ENCODE measurements at places on chromosomes 16 and 17.

DNA sequence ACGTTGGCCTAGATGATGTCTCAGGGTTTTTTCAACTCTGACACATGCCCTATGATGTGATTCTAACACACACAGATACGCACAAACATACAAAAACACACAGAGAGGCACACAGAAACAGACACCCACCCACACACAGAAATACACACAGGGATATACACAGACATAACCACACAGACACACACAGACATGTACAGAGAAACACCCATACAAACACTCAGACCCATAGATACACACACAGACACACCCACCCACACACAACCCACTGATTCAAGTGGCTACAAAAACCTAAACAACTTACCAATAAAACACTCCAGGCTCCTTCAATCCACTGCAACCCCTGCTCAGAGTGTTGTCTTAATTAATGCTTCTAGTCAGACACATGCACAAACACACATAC, 244.6 kb upstream of the CCL2 start:
- no peak for DNase-seq

GRCh38 chr17:6352801-6353560, 81.9 kb downstream of the AIPL1 start:
- DNase-seq, result no peak

DNA sequence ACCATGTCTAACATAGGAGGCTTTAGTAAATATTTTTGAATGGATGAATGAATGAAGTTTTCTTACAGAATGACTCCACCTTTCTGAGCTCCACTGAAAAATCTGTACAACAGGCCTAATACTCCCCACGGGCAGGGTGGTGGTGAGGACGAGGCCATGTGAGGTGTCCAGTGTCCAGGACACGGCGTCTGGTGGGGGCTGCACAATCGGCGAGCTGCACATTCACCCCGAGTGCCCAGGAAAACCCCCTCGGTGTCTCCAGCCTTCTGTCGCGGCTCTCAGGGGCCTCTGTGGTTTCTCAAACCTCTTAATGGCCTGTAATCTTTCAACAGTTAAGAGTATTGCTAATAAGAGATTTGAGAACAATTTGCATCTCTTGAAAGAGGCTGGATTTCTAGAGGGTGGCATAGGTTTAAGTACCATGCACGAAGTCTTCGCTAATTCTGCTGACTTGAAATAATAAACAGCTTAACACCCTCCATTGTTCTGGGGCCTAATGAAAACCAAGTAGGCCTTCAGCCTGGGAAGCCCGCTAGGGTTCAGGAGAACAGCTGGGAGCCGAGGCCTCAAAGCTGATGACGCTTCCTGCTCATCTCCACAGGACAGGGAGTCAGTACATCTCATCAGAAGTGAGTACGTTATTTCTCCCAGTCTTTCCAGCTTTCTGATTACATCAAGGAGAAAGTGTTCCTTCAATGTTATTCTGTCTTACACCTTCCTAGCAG, 304.6 kb upstream of the FOXF1 start:
- DNase-seq, result no peak

GRCh38 chr17:6501359-6501758, 55.0 kb downstream of the PITPNM3 start:
- DNase-seq, result no peak

DNA sequence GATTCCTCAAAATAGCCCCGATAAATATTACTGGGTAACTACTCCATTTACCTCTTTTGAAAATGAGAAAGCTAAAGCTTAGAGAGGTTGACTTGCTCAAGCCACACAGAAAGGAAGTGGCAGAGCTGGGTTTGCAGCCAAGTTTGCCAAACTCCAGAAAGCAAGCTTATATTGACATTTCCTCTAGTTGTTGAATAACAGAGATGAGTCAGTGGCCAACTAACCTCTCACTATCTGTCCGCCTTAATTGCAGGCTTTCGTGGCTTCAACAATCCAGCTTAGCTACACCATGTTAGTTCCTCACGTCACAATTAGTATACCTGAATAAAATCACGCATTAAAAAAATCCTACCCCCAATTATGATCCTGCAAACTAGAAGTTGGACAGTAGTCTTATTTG, 151.7 kb downstream of the CNTNAP4 start:
- DNase-seq, result no peak

DNA sequence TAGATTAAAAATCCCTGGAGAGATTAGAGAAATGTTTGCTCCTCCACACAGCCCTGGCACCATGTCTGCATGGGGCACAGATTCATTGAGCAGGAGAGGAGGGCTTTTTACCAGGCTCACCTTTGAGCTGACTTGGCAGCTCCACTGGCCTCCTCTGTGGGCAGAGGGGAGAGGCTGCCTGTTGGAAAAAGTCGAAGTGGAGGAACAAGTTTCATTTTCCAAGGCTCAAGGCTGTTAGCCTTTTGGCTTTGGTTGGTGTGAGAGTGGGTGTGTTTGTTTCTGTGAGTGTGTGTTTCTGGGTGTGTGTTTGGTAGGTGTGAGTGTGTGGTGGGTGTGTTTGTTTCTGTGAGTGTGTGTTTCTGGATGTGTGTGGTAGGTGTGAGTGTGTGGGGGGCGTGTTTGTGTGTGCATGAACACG, 5.6 kb downstream of the TMEM238L start:
- no peak for DNase-seq

- DNase-seq, result no peak
Observed at GRCh38 chr17:13088666-13089065, 70.8 kb upstream of the ELAC2 start.

GRCh38 chr16:83068686-83069085, 441.9 kb downstream of the CDH13 start:
- no peak for DNase-seq

- no peak for DNase-seq
Observed at GRCh38 chr16:88385112-88385594, 2.4 kb downstream of the ZNF469 start.

DNA sequence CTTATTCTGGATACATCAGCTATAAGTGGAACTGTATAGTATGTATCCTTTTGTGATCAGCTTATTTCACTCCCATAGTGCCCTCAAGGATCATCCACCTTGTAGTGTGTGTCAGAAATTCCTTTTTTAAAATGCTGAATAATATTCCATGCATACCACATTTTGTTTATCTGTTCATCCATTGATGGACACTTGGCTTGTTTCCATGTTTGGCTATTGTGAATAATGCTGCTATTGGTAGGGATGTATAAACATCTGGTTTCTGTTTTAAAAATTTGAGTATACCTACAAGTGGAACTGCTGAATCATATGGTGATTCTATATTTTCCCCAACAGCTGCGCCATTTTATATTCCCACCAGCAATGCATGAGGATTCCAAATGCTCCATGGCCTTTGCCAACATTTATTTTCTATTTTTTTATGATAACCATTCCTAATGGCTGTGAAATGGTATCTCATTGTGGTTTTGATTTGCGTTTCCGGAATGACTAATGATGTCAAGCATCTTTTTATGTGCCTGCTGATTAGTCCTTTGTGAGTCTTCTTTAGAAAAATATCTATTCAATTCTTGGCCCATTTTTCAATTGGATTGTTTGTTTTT, 11.6 kb downstream of the RCVRN start:
- DNase-seq, result no peak

GRCh38 chr16:57152096-57153093, 33.4 kb downstream of the PSME3IP1 start:
- no peak for DNase-seq

DNA sequence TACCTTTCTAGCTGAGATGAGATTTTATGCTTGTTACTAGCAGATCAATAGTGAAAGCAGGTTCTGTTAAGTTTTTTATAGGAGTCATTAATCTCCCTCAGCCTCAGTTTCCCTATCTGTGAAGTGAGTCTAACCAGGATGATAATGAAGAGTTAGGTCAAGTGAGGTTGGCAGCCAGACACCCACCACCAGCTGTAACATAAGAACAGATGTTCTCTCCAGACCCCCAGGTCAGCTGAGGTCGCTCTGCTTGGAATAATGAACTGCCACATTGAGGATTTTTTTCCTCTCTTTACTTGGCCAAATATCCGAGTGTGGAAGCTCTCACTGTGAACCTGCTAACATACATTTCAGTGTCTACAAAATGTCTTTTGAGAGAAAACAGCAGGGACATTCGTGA, 389.6 kb downstream of the WWOX start:
- no peak for DNase-seq

All from stimulated activated CD4-positive, alpha-beta T cell treated with anti-CD3 and anti-CD28 coated beads, Interleukin-12 subunit alpha, Interleukin-12 subunit beta, amount 100 ng/mL, for 48 hours (primary cell).